ENCODE measurements at places on chromosomes 5 and 9.

GRCh38 chr9:77469515-77470231, 178.4 kb downstream of the GNA14 start:
- no peak for DNase-seq

DNA sequence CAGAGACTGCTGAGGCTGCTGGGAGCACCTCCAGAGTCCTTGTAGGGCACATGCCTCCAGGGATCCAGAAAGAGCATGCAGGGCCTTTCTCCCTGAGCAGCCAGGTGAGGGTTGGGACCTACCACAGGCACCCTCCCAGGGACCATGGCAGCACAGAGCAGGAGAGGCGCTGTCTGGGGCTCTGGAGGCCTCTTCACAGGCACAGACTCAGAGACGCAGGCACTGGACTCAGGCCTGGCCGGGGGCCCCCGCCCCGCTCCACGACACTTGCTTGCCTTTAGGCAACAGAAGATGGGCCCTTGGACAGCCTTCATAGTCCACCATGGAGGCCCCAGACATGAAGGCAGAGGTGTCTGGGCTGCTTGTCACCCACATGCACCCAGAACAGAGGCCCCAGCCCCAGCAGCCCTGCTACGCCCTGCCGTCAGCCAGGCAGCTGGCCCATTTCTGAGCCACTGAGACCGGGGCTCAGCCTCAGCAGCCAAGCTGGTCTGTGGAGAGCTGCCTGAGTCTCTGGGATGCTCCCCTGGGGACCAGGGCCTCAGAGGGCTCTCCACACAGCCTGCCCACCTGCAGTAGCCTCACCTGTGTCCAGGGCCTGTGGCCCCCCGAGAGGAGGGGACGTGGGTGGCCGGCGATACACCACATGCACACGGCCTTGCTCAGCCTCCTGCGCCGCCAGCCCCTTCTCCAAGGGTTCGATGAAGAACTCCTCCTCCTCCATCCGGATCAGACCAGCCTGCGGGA, 72.8 kb downstream of the ADAMTS2 start:
- DNase-seq: no peak

DNA sequence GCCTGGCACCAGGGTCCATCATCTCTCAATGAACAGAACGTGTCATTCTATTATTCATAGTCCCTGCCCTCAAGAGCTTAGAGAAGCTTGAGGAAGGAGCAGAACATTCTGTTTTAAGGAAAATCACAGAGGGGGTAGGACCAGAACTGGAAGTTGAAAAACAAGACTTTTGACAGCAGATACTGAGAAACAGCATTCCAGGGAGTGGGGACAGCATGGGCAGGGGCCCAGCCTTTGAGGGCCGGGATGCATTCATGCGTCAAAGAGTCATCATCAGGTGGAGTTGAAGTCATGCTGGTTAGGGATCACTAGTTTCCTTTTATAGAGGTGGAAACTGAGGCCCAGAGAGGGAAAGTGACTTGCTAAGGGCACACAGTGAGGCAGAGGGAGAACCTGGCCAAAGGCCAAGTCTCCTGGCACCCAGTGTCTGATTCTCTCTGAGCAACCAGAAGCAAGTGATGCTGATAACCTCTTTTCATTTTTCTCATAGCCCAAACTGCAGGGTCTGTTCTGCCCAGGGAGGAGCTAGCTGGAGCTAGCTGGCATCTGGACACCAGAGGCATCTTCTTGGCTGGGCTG, 41.5 kb upstream of the STXBP1 start:
- no peak for DNase-seq

- DNase-seq: no peak
These were observed 26.0 kb upstream of the MAST4 start for GRCh38 chr5:66570201-66570600.

DNA sequence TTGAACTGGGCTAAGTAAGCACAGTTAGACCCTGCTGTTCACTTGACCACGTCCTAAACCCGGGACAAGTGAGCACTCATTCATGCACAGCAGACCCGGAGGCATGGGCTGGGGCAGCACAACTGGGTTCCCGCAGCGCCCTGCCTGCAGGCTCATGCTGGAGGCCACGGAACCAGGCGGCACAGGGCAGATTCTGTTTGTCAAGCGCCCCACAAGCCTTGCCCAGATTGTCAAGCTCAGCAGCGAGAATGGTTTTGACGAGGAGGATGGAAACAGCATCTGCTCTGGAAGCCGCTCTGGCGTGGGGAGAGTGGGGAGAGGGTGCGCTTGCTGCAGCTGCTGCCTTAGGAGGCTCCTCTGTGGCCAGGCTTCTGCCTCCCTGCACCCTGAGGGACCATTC, 32.7 kb downstream of the PRRT1B start:
- DNase-seq: no peak

DNA sequence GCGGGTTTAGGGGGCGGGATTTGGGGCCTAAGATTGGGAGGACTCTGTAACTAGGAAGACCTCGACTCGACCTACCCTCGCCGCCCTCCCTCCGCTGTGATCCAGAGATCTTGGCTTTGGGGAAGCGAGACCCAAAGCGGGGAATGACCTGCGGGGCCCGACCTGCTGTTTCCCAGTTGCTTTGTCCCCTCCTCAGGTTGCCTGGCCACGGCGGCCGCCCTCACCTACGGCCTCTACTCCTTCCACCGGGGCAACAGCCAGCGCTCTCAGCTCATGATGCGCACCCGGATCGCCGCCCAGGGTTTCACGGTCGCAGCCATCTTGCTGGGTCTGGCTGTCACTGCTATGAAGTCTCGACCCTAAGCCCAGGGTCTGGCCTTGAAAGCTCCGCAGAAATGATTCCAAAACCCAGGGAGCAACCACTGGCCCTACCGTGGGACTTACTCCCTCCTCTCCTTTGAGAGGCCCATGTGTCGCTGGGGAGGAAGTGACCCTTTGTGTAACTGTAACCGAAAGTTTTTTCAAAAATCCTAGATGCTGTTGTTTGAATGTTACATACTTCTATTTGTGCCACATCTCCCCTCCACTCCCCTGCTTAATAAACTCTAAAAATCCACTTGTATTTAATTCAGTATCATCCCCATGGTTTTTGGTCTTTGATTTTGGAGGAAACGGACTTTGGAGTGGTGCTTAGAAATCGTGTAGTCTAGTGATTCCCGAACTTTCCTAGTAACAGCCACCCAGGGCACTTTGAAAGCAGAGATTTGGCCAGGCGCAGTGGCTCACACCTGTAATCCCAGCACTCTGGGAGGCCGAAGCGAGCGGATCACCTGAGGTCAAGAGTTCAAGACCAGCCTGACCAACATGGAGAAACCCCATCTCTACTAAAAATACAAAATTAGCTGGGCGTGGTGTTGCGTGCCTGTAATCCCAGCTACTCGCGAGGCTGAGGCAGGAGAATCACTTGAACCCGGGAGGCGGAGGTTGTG, 878 bp downstream of the HIGD2A start:
- no peak for DNase-seq

DNA sequence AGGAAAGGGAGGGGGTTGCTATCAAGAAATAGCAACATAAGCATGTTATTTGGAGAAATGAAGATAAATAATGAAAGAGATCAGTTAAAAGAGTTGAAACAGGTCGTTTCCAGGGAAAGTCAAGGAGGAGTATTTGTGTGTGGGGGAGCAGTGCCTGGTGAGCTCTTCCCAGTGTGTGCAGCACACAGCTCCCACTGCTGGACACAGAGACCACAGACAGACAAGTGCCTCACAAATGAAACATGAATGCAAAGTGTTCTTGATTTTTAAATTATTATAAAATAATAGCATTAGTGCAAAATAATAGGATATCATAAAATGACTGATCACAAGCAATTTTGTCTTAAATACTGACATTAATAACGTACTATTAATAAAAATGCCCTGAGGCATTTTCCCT, 40.8 kb downstream of the LIFR start:
- no peak for DNase-seq
